Activated effector memory CD4-positive, alpha-beta T cell treated with Interleukin-2 at 50 U/mL for 16 hours (primary cell): ENCODE measurements at places on chromosomes 1 and 21.

GRCh38 chr1:25912076-25912831 lies 6.0 kb upstream of the STMN1 start:
- DNase-seq = no peak

- no peak for DNase-seq
Observed at GRCh38 chr1:78619032-78619431, 1.2 kb upstream of the IFI44L start.

DNA sequence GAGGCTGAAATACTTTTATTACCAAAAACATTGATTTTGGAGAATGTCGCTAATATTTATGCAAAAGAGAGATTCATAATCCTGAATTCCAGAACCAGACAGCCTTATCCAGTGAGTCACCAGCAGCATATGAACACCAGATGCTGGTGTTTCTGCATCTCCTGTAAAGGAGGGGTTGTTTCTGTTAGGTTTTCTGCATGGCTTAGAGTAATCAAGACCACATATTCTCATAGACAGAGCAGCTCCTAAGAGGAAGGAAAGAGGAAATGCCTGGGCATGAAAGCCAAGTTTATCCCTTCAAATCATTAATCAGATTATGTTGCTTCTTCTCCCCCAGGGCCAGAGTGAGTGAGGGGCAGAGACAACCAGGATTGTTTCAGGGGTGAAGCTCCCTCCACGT lies 86.2 kb downstream of the NGF start:
- no peak for DNase-seq

GRCh38 chr1:88022516-88022915 lies 661.6 kb upstream of the PKN2 start:
- no peak for DNase-seq

DNA sequence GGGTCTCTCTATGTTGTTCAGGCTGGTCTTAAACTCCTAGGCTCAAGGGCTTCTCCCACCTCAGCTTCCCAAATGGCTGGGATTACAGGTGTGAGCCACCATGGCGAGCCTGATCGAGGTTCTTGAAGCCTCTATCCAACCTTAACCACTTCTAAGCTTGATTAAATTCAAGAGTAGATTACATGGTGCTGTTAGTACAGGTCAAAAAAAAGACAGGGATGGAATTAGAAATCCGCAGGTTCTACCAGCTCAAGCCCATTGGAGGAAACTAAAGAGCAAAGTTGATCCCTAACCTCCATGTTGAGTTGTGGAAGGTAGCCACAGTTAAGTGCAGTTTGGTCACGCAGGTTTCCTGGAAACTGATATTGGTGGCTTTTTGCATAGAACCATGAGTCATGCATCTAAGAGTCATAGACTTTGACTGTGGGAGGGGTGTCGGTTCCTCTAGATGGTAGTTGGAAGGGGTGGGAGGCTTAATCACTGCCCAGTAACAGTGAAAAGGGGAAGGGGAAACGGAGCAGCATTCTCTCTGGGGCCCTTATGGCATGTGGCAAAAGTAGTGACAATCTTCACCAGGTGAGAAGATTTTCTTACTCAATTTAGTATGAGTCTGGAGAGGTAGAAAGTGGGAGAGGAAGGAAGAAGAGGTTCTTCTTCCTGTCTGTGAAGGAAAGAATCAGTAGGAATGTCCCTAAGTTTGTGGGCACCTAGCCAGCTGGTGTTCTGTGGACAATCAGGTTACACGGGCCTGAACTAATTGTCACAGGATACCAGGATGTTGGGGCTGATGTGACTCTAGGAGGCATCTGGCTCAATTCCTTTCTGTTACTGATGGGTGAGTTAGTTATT lies 7.0 kb downstream of the CD53 start:
- DNase-seq = peak; percentile 39

GRCh38 chr1:66271904-66272254 lies 262.1 kb upstream of the SGIP1 start:
- DNase-seq = no peak

- DNase-seq = no peak
Observed at GRCh38 chr1:117094841-117095604, 26.5 kb downstream of the TRIM45 start.

GRCh38 chr21:27704567-27705166 lies 737.8 kb upstream of the ADAMTS5 start:
- DNase-seq = no peak

GRCh38 chr1:20665726-20666125 lies 4.6 kb upstream of the DDOST start:
- no peak for DNase-seq

DNA sequence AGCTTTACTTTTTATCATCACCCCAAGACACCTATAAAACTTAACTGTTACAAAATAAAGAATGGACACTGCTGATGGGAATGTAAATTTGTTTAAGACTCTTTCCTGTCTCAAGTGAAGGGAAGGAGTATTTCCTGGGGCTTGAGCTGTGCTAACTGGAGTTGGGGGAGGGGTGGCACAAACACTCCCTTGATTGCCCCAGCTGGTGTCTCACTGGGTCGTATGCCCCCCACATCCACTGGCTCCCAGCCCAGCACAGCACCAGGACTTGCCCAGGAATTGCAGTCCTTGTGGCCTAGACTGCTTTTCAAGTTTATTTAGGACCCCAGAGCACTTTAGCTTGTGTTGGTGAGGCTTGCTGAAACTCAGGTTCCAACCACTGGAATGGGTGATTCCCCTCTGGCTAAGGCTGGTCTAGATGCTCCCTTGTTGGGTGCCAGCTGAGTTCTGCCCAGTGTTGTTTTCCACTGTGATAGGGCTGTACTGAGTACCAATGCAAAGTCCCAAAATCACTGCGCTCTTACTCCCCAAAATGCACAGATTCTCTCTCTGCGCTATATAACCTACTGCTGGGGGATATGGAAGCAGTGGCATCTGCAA lies 49.1 kb upstream of the DR1 start:
- DNase-seq = no peak

DNA sequence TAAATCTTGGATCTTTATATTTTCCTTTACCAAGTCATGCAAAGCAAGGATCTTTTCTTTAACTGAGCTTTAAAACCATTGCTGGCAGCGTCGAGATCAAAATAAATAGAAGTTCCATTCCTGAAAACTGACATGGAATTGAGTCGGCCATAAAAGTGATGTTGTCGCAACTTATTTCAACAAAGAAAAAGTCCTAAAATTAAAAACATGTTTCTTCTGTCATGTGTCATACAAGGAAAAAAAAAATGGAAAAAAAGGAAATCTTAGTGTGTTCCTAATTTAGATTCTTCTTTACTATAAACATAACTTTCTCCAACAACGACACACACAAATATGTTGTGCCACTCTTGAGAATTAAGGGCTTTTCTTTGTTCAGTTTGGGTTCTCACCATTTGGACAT lies 34.9 kb downstream of the GREM2 start:
- DNase-seq = no peak

DNA sequence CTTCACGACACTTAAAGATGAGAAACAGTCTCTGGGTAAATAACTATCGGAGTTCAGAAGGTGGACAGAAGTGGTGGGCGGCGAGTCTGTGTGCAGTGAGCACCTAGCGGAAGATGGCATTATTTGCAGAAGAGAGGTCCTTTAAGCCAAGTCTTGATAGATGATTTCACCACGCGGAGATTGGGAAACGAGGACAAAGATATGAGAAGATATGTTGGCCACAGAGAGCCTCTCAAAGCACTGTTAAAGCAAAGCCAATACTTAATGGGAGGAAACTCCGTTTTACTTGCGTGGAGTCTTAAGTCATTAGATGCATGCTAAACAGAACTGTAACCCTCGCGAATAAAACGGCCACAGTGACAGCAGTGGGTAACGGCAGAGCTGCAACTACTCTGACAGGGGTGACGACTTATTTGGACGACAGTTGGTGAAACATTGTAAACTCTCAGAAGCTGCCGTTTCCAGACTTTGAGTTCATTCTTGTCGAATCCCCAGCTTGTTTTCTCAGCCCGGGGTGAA lies 577 bp upstream of the CEP350 start:
- DNase-seq = peak; percentile 33

GRCh38 chr1:244954359-244954758 lies 90.0 kb upstream of the HNRNPU start:
- no peak for DNase-seq

- no peak for DNase-seq
Observed at GRCh38 chr1:207067665-207068064, 14.6 kb downstream of the PFKFB2 start.

DNA sequence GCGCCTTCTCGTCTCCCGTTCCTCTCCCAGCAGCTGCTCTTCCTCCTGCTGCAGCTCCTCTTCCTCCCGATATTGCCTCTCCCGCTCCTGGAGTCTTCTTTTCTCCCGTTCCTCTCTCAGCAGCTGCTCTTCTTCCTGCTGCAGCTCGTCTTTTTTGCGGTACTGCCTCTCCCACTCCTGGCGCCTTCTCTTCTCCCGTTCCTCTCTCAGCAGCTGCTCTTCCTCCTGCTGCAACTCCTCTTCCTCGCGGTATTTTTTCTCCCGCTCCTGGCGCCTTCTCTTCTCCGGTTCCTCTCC lies 5.3 kb downstream of the TCHH start:
- DNase-seq = no peak

GRCh38 chr1:229030630-229031029 lies 240.3 kb upstream of the RAB4A start:
- DNase-seq = no peak

DNA sequence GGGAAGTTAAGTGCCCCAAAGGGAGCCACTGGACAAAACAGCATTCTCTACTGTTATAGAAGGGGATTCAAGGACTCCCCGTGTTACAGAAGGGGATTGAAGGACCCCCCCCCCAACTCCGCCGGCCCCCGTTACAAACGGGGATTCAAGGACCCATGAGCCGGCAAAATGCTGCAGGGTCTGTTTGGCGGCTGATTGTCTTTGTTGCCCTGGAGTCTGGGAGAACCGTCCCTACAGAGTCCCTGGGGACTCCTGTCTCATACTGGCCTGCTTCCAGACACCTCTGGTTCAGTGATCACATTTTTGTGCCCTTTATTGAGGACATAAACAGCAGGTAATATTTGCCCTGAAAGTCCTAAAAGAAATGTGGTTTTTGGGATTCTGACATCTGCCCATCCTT lies 96.4 kb downstream of the SYF2 start:
- DNase-seq = no peak

DNA sequence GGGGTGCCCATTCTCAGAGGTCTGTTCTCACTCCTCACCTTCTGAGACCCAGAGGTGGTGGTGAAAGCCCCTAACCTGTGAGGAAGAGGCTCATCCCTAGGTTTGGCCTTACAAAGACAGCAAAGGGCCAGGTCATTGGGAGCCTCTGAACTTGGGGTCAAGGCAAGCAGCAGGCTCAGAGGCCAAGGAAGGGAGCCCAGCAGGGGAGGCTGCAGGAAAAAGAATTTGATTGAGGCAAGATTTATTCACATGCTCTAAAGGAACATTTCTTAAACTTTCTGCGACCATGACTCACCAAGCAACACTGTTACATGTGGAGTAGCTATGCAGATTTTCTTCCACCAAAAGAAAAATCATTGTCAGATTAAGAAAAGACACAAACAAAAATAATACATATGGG lies 132.5 kb upstream of the SYT6 start:
- DNase-seq = no peak

DNA sequence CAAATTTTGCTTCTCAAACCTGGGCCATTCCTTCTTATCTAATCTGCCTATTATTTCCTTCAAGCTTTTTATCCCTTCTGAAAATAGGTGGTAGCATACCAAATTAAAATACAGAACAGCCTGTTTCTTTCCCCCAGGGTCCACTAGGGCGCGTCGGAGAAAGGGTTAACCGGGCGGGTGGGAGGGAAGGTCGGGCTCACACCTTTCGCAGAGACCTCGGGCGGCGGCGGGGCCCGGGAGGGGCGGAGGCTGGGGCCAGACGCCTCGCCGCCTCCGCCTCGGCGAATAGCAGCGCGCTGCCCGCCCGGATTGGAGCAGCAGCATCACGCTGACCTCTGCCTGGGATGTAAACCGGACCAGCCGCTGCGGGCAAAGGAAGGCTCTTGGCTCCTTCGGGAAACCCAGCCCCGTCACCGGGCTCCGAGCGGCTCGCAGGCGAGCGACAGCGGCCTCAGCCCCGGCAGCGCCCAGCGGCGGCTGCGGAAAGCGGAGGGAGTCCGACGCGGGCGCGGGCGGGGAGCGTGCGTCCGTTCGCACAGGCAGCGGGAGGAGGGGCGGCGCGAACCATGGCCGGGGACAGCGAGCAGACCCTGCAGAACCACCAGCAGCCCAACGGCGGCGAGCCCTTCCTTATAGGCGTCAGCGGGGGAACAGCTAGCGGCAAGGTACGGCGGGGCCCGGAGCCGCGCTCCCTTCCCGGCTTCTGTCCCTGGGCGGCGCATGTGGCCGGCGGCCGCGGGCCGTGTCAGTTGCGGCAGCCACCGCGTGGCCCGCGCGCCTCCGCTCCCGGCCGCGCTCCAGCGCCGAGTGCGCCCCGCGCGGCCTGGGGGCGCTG lies at the start of gene UCK2:
UCK2 (plus strand) TSS at position 347 of the 835 bp plus-strand sequence; CDS start at position 567, 220 bp downstream.
- peak; percentile 36 for DNase-seq

DNA sequence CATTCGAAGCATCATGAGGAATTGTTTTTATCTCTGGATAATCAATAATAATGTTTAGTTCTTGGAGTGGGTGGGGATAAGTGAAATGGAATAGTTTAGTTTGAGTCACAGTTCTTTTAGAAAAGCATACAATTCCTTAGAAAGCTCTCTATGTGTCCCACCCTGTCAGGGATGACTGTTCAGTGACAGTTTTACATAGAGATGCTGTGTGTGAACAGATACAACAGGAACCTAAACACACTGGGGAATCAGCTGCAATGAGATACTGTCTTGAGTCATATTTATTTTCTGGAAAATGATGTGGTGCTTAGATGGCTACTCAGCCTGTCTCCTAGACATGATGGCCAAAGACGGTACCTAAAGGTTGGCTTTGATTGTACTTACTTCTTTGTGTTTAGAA lies 25.7 kb upstream of the CCDC190 start:
- no peak for DNase-seq

- no peak for DNase-seq
Observed at GRCh38 chr1:230807561-230808280, 60.5 kb downstream of the CAPN9 start.

GRCh38 chr1:59924653-59925052 lies 1.9 kb downstream of the CYP2J2 start:
- DNase-seq = no peak

GRCh38 chr1:145927916-145928643 lies 796 bp upstream of the RBM8A start:
- no peak for DNase-seq

DNA sequence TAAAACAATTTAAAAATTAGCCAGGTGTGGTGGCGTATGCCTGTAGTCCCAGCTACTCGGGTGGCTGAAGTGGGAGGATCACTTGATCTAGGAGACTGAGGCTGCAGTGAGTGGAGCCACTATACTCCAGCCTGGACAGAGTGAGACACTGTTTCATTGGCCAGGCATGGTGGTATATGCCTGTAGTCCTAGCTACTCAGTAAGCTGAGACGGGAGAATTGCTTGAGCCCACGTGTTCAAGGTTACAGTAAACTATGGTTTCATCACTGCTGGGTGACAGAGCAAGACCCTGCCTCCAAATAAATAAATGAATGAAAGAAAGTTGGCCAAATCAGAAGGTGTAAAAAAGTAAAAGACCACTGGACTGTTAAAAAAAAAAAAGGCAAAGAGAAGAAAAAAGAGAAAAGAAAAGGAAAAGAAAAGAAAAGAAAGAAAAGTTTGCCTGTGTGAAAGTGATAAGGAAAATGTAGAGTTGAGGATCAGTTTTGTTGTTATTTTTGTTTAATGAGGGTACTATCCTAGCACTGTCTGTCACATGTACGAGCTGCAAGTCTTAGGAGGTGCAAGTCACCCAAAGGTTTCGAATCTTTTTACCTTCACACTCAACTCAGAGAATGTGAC lies 52.3 kb downstream of the LUZP1 start:
- DNase-seq = no peak

- no peak for DNase-seq
Observed at GRCh38 chr1:195568389-195568788, 1039.9 kb downstream of the KCNT2 start.
